Nephron progenitor cell (in vitro differentiated cells): ENCODE measurements at places on chromosomes 13 and 19.

DNA sequence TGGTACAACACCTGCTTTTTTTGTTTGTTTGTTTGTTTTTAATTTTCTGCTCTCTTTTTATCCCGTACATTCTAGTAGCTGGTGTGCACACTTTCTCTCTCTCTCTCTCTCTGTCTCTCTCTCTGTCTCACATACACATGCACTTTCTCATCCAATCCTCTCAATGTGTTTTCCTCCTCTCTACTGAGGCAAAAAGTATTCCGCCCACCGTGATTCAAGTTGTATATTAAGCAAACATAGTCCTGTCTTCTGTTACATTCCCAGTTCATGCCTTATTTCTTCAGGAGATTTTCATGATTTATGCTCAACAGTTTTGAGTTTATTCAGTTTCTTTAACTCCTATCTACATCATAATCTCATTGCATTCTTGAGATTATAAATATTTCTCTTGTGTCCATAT is 38.2 kb upstream of the SCEL start:
- no peak for DNase-seq

DNA sequence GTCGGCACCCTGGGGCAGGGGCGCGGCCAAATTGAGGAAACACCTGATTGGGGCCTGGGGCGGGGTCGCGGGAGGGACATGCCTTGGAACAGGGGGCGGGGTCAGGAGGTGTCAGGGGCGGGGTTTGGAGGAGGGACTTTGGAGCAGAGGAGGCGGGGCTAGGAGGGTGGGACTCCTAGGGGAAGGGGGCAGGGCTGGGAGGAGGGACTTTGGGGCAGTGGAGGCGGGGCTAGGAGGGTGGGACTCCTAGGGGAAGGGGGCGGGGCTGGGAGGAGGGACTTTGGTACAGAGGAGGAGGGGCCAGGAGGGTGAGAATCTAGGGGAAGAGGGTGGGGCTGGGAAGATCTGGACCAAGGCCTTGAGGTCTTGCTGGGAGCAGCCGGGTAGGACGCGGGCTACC is 21.9 kb downstream of the GRIN2D start:
- peak; percentile 65 for DNase-seq

GRCh38 chr19:37936886-37937285 is 29.9 kb downstream of the SIPA1L3 start:
- no peak for DNase-seq

GRCh38 chr13:97165502-97166425 is 56.4 kb upstream of the MBNL2 start:
- DNase-seq: no peak

GRCh38 chr13:29923554-29924481 is 73.4 kb upstream of the UBL3 start:
- no peak for DNase-seq

DNA sequence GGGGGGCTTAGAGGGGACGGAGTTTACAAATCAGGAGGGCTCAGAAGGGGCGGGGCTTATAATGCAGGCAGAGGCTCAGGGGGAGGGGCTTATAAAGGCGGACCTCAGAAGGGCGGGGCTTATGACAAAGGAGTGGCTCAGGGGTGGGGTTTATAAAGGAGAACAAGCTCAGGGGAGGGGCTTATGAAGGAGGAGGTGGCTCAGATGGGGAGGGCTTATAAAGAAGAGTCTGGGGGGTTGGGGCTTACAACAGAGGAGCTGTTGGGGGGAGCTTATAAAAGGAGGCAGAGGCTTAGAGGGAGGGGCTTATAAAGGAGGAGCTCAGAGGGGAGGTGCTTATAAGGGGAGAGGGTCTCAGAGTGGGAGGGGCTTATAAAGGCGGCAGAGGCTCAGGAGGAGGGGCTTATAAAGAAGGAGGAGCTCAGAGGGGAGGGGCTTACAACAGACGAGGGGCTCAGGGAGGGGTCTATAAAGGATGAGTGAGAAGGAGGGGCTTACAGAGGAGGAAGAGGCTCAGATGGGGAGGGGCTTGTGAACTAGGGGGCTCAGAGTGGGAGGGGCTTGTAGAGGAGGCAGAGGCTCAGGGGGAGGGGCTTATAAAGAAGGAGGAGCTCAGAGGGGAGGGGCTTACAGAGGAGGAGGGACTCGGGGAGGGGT is 1.0 kb downstream of the SMIM24 start:
- peak; percentile 41 for DNase-seq

DNA sequence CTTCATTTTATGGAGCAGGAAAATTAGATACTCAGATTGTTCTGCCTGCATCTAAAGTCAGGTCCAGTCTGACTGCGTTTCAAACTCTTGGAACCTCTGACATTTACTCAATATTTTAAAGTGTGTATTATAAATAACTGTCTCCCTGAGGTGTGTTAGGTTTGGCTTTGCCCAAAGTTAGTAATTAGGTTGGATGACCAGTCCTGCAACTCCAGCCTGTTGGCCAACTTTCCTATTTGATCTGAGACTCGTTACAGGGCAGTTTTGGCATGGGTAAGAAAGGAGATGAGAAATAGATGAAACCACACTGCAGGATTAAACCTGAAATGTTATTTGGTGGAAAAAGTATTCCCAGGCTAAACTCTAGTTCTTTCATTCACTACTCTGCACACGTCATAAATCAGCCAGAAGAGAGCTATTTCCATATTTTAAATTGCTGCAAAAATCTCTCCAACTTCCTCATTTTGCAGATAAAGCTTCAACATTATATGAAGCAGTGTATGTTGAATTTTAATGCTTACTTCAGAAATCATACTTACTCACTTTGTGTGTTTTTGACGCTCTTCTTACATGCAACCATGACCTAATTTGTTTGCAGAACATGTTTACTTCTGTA is 357.1 kb downstream of the DCT start:
- no peak for DNase-seq

DNA sequence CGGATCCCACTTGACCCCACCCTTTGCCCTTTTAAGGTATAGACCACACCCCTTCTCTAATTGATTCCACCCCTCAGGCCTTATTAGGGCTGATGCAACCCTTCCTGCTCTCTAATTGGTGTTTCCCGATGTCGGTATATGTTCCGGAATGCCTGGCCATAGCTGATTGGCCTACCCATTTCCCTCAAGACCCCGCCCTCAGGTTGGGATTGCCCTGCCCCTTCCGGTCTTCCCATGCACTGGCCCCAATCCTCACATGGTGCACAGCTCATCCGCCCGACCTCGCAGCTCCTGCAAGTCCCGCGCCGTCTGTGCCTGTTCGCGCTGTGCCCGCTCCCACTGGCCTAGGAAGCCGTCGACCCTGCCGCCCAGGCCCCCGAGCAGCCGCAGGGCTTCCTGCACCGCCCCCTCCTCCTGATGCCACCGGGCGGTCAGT is 18.1 kb downstream of the TSKS start:
- no peak for DNase-seq

DNA sequence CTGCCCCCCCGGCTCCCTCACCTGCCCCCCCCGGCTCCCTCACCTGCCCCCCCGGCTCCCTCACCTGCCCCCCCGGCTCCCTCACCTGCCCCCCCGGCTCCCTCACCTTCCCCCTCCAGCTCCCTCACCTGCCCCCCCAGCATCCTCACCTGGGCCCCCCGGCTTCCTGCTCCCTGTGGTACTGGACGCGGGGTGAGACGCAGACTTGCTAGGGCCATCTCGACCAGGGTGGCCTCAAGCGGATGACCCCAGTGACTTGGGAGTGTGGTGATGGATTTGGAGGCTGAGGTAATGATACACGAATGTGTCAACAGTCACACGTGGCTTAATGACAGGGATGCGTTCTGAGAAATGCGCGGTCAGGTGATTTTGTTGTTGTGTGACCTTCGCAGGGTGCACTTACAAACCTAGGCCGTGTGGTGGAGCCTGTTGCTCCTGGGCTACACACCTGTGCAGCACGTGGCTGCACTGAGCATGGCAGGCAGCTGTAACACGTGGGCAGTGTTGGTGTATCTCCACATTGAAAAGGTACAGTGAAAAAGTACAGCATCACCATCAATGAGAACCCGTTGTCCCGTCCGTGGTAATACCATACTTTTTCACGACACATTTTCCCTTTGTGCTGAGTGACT is 197.8 kb downstream of the TEX29 start:
- no peak for DNase-seq

- DNase-seq: no peak
Measured at GRCh38 chr19:11046605-11047354, 42.5 kb upstream of the LDLR start.

- DNase-seq: no peak
Measured at GRCh38 chr13:93811071-93811737, 584.6 kb downstream of the GPC6 start.

GRCh38 chr13:69618838-69619237 is 488.8 kb upstream of the ATXN8OS start:
- DNase-seq: no peak

DNA sequence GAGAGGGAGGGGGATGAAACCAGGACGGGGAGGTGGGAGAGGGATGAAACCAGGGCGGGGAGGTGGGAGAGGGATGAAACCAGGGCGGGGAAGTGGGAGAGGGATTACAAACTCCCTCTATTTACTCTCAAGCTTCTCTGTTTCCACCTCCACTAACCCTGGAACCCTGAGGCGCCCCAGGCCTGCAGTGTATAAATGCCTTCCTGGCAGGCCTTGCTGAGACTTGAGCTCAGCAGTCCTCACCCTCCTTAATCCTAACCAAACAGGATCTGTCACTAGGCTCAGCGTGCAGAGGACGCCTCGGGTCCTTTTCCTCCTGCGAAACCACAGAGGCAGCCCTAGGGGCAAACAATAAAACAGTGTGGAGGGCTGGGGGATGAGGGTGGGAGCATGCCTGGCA is 32.1 kb upstream of the OR1M1 start:
- DNase-seq: no peak

- DNase-seq: peak; percentile 90
Measured at GRCh38 chr19:55632463-55632834, 8.1 kb upstream of the ZNF784 start.

DNA sequence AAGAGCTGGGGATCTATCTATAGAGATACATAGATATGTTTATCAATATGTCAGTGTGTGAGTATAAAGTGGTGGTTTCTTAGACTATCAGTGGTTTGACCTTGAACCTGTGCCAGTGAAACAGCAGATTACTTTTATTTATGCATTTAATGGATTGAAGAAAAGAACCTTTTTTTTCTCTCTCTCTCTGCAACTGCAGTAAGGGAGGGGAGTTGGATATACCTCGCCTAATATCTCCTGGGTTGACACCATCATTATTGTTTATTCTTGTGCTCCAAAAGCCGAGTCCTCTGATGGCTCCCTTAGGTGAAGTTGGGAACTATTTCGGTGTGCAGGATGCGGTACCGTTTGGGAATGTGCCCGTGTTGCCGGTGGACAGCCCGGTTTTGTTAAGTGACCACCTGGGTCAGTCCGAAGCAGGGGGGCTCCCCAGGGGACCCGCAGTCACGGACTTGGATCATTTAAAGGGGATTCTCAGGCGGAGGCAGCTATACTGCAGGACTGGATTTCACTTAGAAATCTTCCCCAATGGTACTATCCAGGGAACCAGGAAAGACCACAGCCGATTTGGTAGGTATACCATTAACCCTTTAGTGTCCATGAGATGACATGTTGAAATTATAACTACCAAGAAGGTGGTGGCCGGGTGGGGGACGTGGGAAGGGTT is 880 bp downstream of the FGF9 start:
- DNase-seq: peak; percentile 17
